ENCODE measurements at places on chromosomes 11 and 22. TPM values are rescaled to one million over a fixed set of nuclear protein-coding genes. Genes with fewer than 3 reads are reported as not detected.

Gene C11orf97
- total RNA-seq, result not detected

- no peak for DNase-seq
Observed at GRCh38 chr11:111561791-111562325, 21.3 kb downstream of the LAYN start.

Gene NCAPH2
- total RNA-seq, result 27.5 TPM

- DNase-seq, result no peak
Observed at GRCh38 chr11:65719871-65720210, 757 bp downstream of the RNASEH2C start.

Gene OR51I1
- 0.63 TPM for total RNA-seq

- no peak for DNase-seq
Observed at GRCh38 chr11:114610984-114611944, 15.7 kb upstream of the NXPE4 start.

DNA sequence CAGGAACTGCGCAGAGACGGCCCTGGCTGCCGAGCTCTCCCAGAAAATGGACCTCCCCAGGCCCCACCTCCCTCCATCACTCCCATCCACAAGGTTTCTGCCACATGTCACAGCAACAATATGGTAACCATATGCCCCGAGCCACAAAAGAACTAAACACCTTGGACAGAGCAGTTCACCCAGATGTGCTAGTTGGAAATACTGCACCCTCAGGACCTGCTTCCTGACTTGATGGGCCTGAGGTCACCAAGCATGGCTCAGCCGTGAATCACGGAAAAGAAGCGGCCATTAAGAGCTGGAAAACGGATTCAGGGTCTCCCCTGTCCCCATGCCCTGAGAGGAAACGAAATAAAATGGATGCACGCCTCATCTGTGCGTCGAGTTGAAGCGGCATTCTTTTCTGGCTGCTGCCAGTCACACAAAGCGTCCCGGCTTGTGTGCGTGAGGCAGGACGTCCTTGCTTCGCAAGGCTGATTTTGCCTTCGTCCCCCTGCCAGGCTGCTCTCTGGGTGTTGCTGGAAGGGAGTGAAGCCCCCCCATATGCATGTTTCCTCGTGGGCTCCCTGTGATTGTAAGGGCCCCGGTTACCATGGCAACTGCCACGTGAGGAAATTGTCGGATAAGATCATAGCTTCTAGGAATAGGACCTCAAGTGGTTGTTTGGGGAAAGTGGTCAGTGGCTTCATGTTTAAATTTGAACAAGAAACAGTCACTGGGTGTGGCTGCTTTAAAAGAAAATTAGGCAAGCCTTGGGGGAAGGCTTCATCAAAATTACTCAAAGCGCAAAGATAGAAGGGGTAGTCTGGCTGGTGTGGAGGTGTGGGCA is 51.7 kb downstream of the FLI1 start:
- no peak for DNase-seq

- DNase-seq, result no peak
Observed at GRCh38 chr22:22446517-22446916, 62.0 kb downstream of the ZNF280B start.

GRCh38 chr11:73423506-73423905 is 47.3 kb downstream of the RELT start:
- DNase-seq, result no peak

Gene POU2AF1
- 1.0 TPM for total RNA-seq

Gene ISX
- not detected for total RNA-seq

- DNase-seq, result no peak
Observed at GRCh38 chr11:3983101-3983500, 111.5 kb upstream of the RRM1 start.

- DNase-seq, result no peak
Observed at GRCh38 chr11:99244613-99245012, 223.9 kb downstream of the CNTN5 start.

- DNase-seq, result no peak
Observed at GRCh38 chr11:33967451-33967850, 75.6 kb upstream of the LMO2 start.

GRCh38 chr22:47266329-47266728 is 503.9 kb downstream of the TBC1D22A start:
- DNase-seq, result no peak

Gene MLC1
- 2.4 TPM for total RNA-seq

GRCh38 chr11:112777283-112777751 is 183.9 kb upstream of the NCAM1 start:
- no peak for DNase-seq

Gene CNTF
- 1.3 TPM for total RNA-seq

DNA sequence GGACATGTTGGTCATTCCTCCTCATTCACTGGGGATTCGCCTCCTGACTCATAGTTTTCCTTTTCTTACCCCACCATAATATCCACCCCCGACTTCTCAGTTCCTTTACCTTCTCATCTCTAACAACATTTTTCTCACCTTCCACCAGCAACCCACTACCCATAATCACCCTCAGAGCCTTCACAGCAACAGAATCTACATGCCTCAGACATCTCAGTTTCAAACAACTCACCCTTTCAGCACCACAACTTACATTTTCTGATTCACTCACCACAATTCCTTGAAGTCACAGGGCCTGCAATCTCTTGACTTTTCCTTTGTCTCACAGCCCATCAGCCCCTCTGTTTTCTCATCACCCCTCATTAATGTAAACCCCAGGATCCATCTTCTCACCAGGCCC is 2.3 kb upstream of the MTNR1B start:
- DNase-seq, result no peak

Gene ZBTB16
- total RNA-seq, result 10.3 TPM

Gene ZMAT5
- 14.1 TPM for total RNA-seq

DNA sequence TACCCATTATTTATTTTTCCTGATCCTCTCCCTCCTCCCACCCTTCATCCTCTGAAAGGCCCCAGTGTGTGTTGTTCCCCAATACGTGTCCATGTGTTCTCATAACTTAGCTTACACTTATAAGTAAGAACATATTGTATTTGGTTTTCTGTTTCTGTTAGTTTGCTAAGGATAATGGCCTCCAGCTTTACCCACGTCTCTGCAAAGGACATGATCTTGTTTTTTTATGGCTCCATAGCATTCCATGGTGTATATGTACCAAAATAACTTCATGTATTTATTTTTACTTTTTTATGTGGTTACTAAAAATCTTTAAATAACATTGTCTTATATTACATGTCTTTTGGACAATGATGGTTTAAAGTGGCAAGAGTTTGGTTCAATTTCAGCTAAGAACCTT is 15.2 kb downstream of the PDGFD start:
- no peak for DNase-seq

GRCh38 chr22:37163575-37164504 is 14.1 kb upstream of the IL2RB start:
- DNase-seq, result no peak

Gene TENM4
- 27.8 TPM for total RNA-seq

Gene GDPD5
- 8.7 TPM for total RNA-seq

GRCh38 chr11:111523343-111523742 is 8.8 kb downstream of the HOATZ start:
- DNase-seq, result no peak

- DNase-seq, result no peak
Observed at GRCh38 chr22:26939466-26939865, 282.1 kb downstream of the MIAT start.

Gene MOGAT2
- 2.2 TPM for total RNA-seq
